ENCODE measurements at places on chromosomes 7 and 10.

DNA sequence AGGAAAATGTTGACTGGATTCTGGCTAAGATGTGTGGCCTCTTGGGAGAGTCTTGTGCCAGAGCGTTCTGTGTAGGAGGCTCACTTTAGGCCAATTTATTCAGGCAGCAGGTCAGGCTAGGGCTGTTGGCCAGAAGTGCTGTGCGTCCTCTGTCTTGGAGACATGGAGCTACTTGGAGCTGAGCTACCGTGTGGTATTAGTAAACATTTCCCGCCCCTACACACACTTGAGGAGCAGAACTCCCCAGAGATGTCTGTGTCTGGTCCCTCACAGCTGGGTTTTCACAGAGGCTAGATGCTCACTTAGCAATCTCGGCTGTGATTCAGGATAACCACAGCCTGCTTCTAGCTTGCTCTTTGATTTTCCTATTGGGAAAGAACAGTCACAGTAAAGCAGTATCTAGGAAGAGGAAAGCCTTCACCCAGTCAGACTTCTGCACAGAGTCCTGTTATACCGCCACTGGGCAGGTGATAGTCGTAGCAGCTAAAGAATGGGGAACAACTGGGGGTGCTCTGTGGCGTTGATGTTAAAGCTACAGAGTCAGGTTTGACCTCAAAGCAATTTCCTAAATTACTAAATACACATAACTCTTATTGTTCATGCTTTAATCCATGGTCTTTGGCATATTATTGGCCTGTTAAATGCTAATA is 86.7 kb downstream of the MDFIC start:
- no peak for DNase-seq

GRCh38 chr7:94655848-94656657 is at the start of gene SGCE:
TSS of gene SGCE (minus strand) at chr7:94656133. CDS start at chr7:94656098, 35 bp downstream.
- DNase-seq, result peak; percentile 34

GRCh38 chr7:154960063-154960790 is 42.7 kb downstream of the PAXIP1 start:
- DNase-seq, result peak; percentile 51

- peak; percentile 97 for DNase-seq
Observed at GRCh38 chr10:117653170-117653515, 110.6 kb downstream of the EMX2 start.

- DNase-seq, result no peak
Observed at GRCh38 chr10:128967980-128968756, 498.9 kb upstream of the MGMT start.
